ENCODE measurements at places on chromosomes 3 and 15.

- no peak for DNase-seq
These were observed 18.3 kb downstream of the ABHD5 start for GRCh38 chr3:43709022-43709421.

GRCh38 chr3:177197727-177198460, 612 bp upstream of the TBL1XR1 start:
- no peak for DNase-seq

- no peak for DNase-seq
These were observed 7.9 kb downstream of the RAP2B start for GRCh38 chr3:153169793-153170383.

DNA sequence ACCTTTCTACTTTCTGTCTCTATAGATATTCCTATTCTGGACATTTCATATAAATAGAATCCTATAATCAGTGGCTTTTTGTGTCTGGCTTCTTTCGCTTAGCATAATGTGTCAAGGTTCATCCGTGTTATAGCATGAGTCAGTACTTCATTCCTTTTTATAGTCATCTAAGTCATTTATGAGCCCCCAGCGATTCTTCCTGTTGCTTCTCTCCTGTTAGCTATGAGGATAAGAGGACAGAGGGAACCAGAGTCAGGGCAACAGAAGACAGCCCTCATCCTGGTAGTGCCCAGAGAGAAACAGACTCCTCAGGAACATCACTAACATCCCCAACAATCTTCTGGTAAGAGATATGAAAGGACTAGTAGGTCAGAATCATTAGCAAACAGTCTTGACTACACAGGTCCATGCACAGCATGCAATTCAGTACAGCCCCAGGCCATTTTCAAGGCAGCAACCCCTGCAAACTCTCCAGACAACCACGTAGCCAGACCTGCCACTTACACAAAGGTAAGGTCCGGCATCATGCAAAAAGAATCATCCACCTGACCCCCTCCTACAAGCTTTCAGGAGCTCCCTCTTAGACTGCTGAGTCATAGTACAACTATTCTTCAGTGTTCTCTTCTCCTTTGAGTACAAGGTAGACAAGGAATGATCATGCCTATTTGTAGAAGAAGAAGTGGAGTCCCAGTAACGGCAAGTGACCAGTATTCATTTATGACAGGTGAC, 91.5 kb downstream of the MYLK start:
- no peak for DNase-seq

DNA sequence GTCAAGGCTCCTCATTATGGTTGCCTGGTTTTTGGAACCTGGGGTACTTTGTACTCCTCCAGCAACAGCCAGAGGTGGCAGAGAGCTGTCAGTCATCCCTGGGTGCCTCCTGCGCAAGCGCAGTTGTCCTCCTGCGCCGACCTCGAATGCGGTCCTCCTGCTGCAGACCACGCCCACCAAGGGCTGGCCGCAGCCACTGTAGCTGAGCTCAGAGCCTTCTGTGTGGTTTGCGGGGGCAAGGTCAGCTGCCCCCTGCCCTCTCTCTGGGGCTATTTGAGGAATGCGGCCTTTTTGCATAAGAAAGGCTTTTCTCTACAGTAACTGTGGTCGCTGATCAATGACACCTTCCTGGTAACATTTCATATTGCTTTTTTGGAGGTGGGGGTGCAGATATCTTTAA, 131.3 kb upstream of the SNRPN start:
- no peak for DNase-seq

DNA sequence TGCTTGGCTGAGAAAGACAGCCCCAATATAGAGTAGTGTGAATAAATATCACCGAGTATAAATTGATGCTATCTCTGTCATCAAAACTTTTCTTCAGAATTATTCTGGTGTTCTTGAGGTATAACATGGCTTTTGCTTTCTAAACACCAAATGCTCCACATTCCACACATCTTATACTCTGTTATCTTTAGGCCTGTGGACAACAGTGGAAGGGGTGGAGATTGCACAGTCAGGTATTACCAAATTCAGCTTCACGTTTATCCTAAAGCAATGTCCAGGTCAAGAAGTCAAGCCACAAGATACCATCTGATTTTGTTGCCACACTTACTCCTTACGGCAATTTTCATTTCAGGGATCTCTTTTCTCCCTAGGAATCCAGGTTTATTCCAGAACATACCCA, 394.8 kb downstream of the SI start:
- no peak for DNase-seq

- DNase-seq, result peak; percentile 66
These were observed 3.9 kb upstream of the PXYLP1 start for GRCh38 chr3:141227752-141228151.
